Esophagus squamous epithelium (tissue), 5 donors: ENCODE measurements at places on chromosomes 7 and 10. TPM values are rescaled to one million over a fixed set of nuclear protein-coding genes. Genes with fewer than 3 reads are reported as not detected.

GRCh38 chr7:80918909-80919721 lies at the start of gene SEMA3C:
Gene SEMA3C (minus strand): TSS chr7:80919051. CDS start chr7:80916781, 2,270 bp downstream.
- peak within 1 kb of the TSS; percentile 40 for H3K4me3 ChIP-seq
- H3K27me3 ChIP-seq, result no peaks in the 10 kb centered on the region
- no peaks in the 10 kb centered on the region for H3K36me3 ChIP-seq
- H3K4me1 ChIP-seq, result peaks cover 8% of the 10 kb centered on the region
- DNase-seq, result peak; percentile 11

NUTM2D gene
- total RNA-seq, result 4.1 TPM

- H3K27ac ChIP-seq, result no peak overlapping the region
- no peaks in the 10 kb centered on the region for H3K36me3 ChIP-seq
- peaks cover 8% of the 10 kb centered on the region for H3K4me1 ChIP-seq
Measured at GRCh38 chr7:69609541-69610373, 11.5 kb downstream of the AUTS2 start.

DNA sequence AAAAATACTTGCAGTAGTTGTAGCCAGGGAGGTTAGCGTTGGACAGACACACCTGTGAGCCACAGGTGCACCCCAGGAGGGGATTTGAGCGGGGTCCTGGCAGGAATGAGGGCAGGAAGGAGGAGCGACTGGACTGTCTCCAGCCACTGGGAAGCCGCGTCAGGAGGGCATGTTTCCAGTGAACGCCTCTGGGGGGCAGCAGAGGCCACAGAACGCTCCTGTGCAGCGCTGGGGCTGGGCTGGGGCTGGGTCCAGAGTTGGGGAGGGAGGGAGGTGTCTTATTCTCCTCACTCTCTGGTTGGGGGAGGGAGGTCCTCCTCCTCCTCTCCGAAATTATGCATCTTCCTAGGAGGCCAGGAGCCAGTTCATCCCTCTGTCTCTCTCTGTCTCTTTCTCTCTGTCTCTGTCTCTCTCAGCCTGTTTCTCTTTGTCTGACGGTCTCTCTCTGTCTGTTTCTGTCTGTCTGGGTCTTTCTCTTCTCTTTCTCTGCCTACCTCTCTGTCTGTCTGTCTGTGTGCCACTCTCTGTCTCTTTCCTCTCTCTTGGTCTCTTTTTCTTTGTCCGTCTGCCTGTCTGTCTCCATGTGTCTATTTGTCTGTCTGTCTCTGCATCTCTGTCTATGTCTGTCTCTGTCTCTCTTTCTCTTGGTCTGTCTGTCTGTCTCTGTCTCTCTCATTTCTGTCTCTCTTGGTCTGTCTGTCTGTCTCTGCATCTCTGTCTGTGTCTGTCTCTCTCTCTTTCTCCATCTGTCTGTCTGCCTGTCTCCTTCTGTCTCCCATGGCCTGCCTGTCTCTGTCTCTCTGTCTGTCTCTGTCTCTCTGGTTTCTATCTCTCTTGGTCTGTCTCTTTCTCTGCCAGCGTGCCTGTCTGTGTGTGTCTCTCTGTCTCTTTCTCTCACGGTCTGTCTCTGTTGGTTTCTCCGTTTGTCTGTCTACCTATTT lies 9.9 kb upstream of the PSMG3 start:
- no peak overlapping the region for H3K27ac ChIP-seq
- no peak for DNase-seq
- H3K4me1 ChIP-seq, result no peaks in the 10 kb centered on the region
- no peaks in the 10 kb centered on the region for H3K36me3 ChIP-seq

DNA sequence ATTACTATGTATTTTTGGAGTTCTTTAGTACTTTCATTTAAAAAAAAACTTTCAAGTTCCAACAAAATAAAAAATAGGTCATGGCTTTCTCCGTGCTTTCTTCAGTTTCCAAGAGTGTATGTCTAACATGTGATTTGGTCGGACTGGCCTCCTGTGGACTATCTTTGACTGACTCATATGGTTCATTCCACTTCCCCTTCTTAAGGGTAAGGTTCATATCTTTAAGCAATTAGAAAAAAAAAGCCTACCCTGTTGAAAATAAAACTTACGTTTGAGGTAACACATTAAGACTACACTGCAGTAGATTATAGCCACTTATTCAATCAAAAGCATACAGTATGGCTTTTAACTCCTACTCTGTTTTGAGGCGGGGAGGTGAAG lies 112.8 kb upstream of the AHR start:
- H3K36me3 ChIP-seq, result no peaks in the 10 kb centered on the region
- H3K27me3 ChIP-seq, result no peaks in the 10 kb centered on the region
- H3K27ac ChIP-seq, result no peak overlapping the region
- no peak overlapping the region for H3K4me3 ChIP-seq
- DNase-seq, result no peak

AKR1C8 gene
- not detected for total RNA-seq

GRK5 gene
- total RNA-seq, result 2.4 TPM

- H3K4me1 ChIP-seq, result peaks cover 24% of the 10 kb centered on the region
- H3K27me3 ChIP-seq, result no peaks in the 10 kb centered on the region
- peak overlapping the region; percentile 97 for H3K27ac ChIP-seq
- no peaks in the 10 kb centered on the region for H3K36me3 ChIP-seq
Measured at GRCh38 chr7:144834641-144835144, 1.2 kb downstream of the TPK1 start.
